Naive thymus-derived CD8-positive, alpha-beta T cell (primary cell): ENCODE measurements at places on chromosomes 1 and 21. TPM values are rescaled to one million over a fixed set of nuclear protein-coding genes. Genes with fewer than 3 reads are reported as not detected.

AADACL3 gene
- total RNA-seq: not detected

CCDC181 gene
- total RNA-seq: not detected

KRTAP11-1 gene
- not detected for total RNA-seq

TCHHL1 gene
- not detected for total RNA-seq

ZNF695 gene
- total RNA-seq: not detected

ZYG11A gene
- total RNA-seq: not detected

GBP3 gene
- 39.4 TPM for total RNA-seq

DNA sequence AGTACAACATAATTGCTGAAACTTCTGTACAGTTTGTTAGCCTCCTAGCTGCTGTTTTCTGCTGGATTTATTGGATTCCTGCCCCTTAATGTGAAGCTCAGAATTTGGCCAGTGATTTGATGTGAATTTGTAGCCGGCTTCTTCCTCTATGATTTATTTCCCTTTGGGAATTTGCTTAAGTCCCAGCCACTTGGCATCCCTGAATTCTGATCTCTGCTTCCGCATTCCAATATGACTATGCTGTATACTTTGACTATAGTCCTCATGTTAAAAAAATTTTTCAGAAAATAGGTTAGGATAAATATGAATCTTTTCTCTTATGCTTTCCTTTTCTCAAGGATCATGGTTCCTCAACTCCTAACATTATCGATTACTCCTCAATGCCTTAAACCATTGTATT, 12.4 kb upstream of the LRIF1 start:
- DNase-seq: no peak
- H3K27me3 ChIP-seq: peaks cover 25% of the 10 kb centered on the region
- H3K27ac ChIP-seq: no peak overlapping the region
- H3K36me3 ChIP-seq: peaks cover 28% of the 10 kb centered on the region
- H3K4me3 ChIP-seq: no peak overlapping the region

DNA sequence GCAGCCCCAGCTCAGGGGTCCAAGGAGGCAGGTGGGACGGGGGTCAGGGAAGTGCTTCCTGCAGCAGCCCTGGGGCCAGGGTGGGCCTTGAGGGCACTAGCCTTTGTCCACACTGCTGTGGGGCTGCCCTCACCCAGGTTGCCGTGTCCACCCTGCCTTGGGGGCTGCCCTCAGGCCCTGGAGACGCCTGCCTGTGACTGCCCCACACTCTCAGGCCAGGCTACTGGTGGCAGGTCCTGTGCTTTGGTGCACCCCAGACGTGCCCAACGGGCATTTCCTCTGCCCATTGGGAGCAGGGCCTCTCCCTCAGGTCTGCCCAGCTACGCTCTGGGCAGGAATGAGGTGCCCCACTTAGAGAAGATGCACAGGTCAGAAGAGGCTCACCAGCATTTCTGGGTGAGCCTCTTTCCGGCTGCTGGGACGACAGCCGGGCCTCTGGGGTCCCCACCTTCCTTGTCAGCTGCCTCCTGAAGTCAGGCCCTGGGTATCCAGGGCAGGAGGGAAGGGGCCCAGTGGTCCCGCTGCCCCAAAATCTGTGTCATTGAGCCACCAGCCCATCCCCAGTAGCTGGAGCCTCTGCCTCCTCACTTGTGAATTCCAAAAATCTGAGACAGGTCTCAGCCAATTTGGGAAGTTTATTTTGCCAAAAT, 2.7 kb upstream of the MMEL1 start:
- H3K27me3 ChIP-seq: peaks cover 4% of the 10 kb centered on the region
- H3K4me1 ChIP-seq: peaks cover 38% of the 10 kb centered on the region
- no peaks in the 10 kb centered on the region for H3K36me3 ChIP-seq
- H3K27ac ChIP-seq: no peak overlapping the region
- DNase-seq: no peak

DNA sequence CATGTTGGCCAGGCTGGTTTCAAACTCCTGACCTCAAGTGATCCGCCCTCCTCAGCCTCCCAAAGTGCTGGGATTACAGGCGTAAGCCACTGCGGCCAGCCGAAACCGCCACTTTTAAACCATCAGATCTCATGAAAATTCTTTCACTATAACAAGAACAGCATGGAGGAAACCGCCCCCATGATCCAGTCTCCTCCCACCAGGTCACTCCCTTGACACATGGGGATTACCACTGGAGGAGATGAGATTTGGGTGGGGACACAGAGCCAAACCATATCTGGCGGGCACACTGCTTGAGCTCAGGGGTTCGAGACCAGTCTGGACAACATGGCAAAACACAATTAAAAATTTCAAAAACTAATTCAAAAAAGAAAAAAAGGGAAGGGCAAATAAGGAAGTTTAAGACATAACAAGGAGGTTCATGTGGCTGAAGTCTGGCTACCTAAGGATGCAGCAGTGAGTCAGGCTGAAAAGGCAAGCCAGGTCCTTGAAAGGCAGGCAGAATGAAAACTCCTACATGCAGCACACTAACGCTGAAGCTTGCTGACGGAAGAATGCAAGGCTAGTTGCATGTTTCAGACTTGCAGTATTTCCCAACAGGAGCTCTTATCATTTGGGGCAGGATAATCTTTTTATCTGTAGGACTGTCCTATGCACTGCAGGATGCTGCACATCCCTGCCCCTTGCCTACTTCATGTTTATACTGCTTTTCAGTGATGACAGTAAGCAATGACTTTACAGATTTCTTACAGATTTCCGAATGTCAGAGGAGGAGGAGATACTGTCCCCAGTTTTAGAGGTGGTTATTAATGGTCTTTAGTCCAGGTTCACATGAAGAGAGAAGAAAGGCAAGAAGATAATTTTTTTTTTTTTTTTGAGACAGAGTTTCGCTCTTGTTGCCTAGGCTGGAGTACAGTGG, 49.3 kb downstream of the FBXO42 start:
- DNase-seq: no peak
- no peak overlapping the region for H3K4me3 ChIP-seq
- H3K4me1 ChIP-seq: peaks cover 4% of the 10 kb centered on the region
- H3K36me3 ChIP-seq: no peaks in the 10 kb centered on the region
- H3K27ac ChIP-seq: peak overlapping the region; percentile 53

GRCh38 chr21:44058652-44058964, 46.5 kb downstream of the TRAPPC10 start:
- H3K27ac ChIP-seq: peak overlapping the region; percentile 93
- H3K27me3 ChIP-seq: no peaks in the 10 kb centered on the region
- DNase-seq: no peak
- H3K36me3 ChIP-seq: peaks cover 86% of the 10 kb centered on the region

GRCh38 chr1:41582851-41583657, 98.6 kb upstream of the EDN2 start:
- H3K4me1 ChIP-seq: peaks cover 10% of the 10 kb centered on the region
- peaks cover 5% of the 10 kb centered on the region for H3K36me3 ChIP-seq
- no peak for DNase-seq
- no peaks in the 10 kb centered on the region for H3K27me3 ChIP-seq
- no peak overlapping the region for H3K4me3 ChIP-seq

- H3K4me1 ChIP-seq: no peaks in the 10 kb centered on the region
- DNase-seq: no peak
- H3K27me3 ChIP-seq: peaks cover 9% of the 10 kb centered on the region
- no peak overlapping the region for H3K4me3 ChIP-seq
- no peak overlapping the region for H3K27ac ChIP-seq
Measured at GRCh38 chr1:220990427-220991339, 111.4 kb downstream of the HLX start.

GRCh38 chr1:239443361-239443760, 57.0 kb downstream of the CHRM3 start:
- H3K27ac ChIP-seq: no peak overlapping the region
- H3K27me3 ChIP-seq: no peaks in the 10 kb centered on the region
- H3K4me3 ChIP-seq: no peak overlapping the region
- no peak for DNase-seq
- peaks cover 6% of the 10 kb centered on the region for H3K36me3 ChIP-seq

- no peak overlapping the region for H3K4me3 ChIP-seq
- peaks cover 17% of the 10 kb centered on the region for H3K36me3 ChIP-seq
- H3K4me1 ChIP-seq: peaks cover 36% of the 10 kb centered on the region
- no peak overlapping the region for H3K27ac ChIP-seq
- no peak for DNase-seq
Measured at GRCh38 chr1:230205719-230206198, 138.7 kb downstream of the GALNT2 start.

GRCh38 chr1:225462714-225463574, 35.1 kb upstream of the LBR start:
- no peaks in the 10 kb centered on the region for H3K36me3 ChIP-seq
- H3K4me1 ChIP-seq: peaks cover 24% of the 10 kb centered on the region
- no peak overlapping the region for H3K4me3 ChIP-seq
- no peak for DNase-seq
- no peaks in the 10 kb centered on the region for H3K27me3 ChIP-seq

- no peak for DNase-seq
- no peaks in the 10 kb centered on the region for H3K36me3 ChIP-seq
- H3K4me1 ChIP-seq: peaks cover 79% of the 10 kb centered on the region
Measured at GRCh38 chr1:15950763-15951295, 25.1 kb downstream of the ZBTB17 start.

DNA sequence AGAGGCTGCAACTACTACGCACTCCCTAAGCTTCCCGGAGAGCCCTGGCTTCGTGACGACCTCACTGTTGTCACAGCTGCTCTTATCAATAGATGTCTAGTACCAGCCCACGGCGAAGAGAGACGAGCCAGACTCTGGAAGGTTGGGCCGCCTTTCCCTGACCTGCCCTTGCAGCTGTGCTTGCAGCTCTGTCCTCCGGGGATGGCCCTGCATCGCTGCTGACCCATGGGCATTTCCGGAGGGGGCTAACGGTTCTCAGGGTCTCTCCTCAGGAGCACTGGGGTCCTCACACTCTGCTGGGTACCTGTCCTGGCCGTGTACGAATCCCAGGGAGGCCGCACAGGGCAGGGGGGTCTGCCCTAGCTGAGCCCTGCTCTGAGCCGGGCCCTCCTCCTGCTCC, 93.8 kb upstream of the COL6A1 start:
- peak; percentile 55 for DNase-seq
- peaks cover 22% of the 10 kb centered on the region for H3K27me3 ChIP-seq
- H3K27ac ChIP-seq: no peak overlapping the region
- no peak overlapping the region for H3K4me3 ChIP-seq
- H3K36me3 ChIP-seq: no peaks in the 10 kb centered on the region
- H3K4me1 ChIP-seq: peaks cover 95% of the 10 kb centered on the region

- H3K36me3 ChIP-seq: no peaks in the 10 kb centered on the region
- no peak overlapping the region for H3K4me3 ChIP-seq
- H3K4me1 ChIP-seq: peaks cover 12% of the 10 kb centered on the region
- H3K27ac ChIP-seq: no peak overlapping the region
Measured at GRCh38 chr1:53121319-53122172, 20.9 kb downstream of the SLC1A7 start.

- peaks cover 23% of the 10 kb centered on the region for H3K36me3 ChIP-seq
- peak within 1 kb of the TSS; percentile 98 for H3K4me3 ChIP-seq
- peak within 1 kb of the TSS; percentile 100 for H3K27ac ChIP-seq
- H3K4me1 ChIP-seq: peaks cover 52% of the 10 kb centered on the region
Measured at GRCh38 chr1:155173478-155174323, at the start of gene TRIM46. Gene TRIM46, plus strand, starts transcription at chr1:155173849. Its CDS starts 118 bp downstream, at chr1:155173967.

DNA sequence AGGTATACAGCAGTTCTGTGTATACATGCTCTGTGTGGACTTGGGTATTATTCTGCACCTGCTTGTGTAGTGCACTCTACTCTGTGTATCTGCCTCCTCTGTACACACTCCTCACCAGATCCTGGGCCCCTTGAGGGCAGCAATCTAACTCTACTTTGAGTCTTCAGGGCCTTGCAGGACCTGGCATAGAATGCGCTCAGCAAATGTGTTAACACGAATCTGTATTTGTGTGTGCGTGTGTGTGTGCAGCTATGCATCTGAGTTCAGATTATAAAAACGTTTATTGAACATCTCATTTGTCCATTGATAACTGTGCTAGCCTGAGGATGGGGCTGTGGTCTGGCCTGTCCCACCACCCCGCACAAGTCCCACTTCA, 3.9 kb upstream of the MEF2D start:
- H3K27me3 ChIP-seq: no peaks in the 10 kb centered on the region
- no peaks in the 10 kb centered on the region for H3K36me3 ChIP-seq
- H3K4me1 ChIP-seq: peaks cover 38% of the 10 kb centered on the region
- H3K4me3 ChIP-seq: peak overlapping the region; percentile 88
- no peak for DNase-seq

GRCh38 chr21:24200052-24200451, 1407.2 kb downstream of the MRPL39 start:
- peaks cover 4% of the 10 kb centered on the region for H3K4me1 ChIP-seq
- no peaks in the 10 kb centered on the region for H3K36me3 ChIP-seq
- DNase-seq: no peak
- H3K27ac ChIP-seq: no peak overlapping the region
- H3K27me3 ChIP-seq: no peaks in the 10 kb centered on the region

DNA sequence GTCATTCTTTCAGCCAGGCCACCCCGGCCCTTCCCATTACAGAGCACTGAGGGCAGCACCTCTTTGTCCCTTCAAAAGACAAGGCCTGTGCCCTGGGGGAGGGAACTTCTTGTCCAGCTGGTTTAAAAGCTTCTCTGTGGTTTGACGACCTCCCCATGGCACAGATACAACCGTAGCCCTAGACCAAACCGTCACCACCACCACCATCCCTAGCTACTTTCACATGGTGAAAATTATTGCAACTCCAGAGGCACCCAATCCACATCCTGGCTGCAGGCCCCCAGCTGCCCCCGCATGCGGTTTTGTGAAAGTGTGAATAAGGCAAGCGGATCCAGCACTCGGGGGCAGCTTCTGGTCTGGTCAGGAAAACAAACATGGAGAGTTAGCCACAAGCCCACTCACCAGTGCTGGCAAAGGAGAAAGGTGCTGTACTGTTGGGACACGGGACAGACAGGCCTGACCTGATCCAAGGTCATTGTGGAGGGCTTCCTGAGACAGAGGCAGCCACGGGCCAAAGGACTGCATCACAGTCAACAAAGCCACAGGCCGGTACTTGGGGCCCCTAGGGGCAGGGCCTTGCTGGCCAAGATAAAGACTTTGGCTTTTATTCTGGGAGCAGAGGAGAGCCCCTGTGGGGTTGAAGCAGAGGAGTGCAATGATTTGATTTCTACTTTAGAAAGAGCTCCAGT, 31.2 kb downstream of the CDCA8 start:
- H3K27ac ChIP-seq: no peak overlapping the region
- no peaks in the 10 kb centered on the region for H3K36me3 ChIP-seq
- H3K4me3 ChIP-seq: no peak overlapping the region
- DNase-seq: no peak
- no peaks in the 10 kb centered on the region for H3K4me1 ChIP-seq
- peaks cover 30% of the 10 kb centered on the region for H3K27me3 ChIP-seq
